ENCODE measurements at places on chromosomes 7 and 10.

DNA sequence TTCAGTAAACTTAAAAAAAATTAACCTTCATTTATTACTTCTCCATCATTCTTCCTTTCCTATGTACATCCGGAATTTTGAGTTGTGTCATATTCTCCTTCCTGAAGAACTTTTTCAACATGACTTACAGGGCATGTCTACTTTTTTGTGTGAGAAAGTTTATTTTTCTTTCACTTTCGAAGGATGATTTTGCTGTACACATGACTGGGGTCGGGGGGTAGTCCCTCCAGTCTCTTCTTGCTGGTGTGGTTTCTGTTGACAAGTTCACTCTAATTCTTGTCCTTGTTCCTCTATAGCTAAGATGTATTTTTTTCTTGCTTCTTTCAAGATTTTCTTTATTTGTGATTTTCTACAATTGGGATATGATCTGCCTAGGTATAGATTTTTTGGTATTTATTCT lies 55.8 kb downstream of the INPP5A start:
- H3K36me3 ChIP-seq: no peaks in the 10 kb centered on the region
- peaks cover 11% of the 10 kb centered on the region for H3K4me1 ChIP-seq
- no peak overlapping the region for H3K4me3 ChIP-seq
- no peak for DNase-seq
- no peaks in the 10 kb centered on the region for H3K27me3 ChIP-seq
- no peak overlapping the region for H3K27ac ChIP-seq

DNA sequence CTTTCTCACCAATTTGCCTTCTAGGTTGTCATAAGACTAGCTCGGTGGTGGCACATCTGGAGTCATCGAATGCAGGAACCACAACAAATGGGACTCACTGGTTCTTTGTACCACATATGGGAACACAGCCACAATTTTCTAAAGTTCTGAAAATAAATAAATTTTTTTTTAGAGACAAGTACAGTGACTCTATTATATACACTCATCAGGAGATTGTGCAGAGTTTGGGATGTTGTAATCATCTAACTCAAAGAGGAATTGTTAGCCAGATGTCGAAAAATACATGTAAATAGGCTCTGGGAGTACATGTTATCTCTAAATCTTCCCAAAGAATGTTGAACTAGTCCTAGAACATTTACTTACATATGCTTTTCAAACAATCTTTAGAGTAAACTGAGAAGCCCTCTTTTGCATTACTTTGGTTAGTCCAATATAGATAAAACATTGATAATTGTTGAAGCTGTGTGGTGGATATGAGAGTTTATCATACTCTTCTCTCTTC lies 19.6 kb upstream of the SEPTIN7 start:
- H3K27ac ChIP-seq: no peak overlapping the region
- no peak overlapping the region for H3K4me3 ChIP-seq
- no peaks in the 10 kb centered on the region for H3K4me1 ChIP-seq
- H3K27me3 ChIP-seq: no peaks in the 10 kb centered on the region
- H3K36me3 ChIP-seq: no peaks in the 10 kb centered on the region

- H3K27me3 ChIP-seq: no peaks in the 10 kb centered on the region
- H3K4me1 ChIP-seq: no peaks in the 10 kb centered on the region
- H3K27ac ChIP-seq: no peak overlapping the region
- H3K4me3 ChIP-seq: no peak overlapping the region
- DNase-seq: no peak
Observed at GRCh38 chr10:72616716-72617115, 9.2 kb downstream of the MICU1 start.

GRCh38 chr7:55307123-55307916 lies 57.8 kb upstream of the LANCL2 start:
- H3K27me3 ChIP-seq: no peaks in the 10 kb centered on the region
- H3K4me3 ChIP-seq: no peak overlapping the region
- DNase-seq: no peak
- H3K36me3 ChIP-seq: no peaks in the 10 kb centered on the region

Measured in kidney (tissue), 22 donors.